Bronchial smooth muscle cell (primary cell): ENCODE measurements at places on chromosomes 3 and 15. TPM values are rescaled to one million over a fixed set of nuclear protein-coding genes. Genes with fewer than 3 reads are reported as not detected.

The TRAT1 gene
- not detected in 2 replicates for total RNA-seq

The REC114 gene
- not detected in 2 replicates for total RNA-seq

The SH2D7 gene
- not detected in 2 replicates for total RNA-seq

The DUOXA1 gene
- total RNA-seq, result under 0.01 TPM in 2 replicates

The UQCC5 gene
- total RNA-seq, result 8.9 and 13.4 TPM in 2 replicates
